ENCODE measurements at places on chromosomes 13 and 19.

DNA sequence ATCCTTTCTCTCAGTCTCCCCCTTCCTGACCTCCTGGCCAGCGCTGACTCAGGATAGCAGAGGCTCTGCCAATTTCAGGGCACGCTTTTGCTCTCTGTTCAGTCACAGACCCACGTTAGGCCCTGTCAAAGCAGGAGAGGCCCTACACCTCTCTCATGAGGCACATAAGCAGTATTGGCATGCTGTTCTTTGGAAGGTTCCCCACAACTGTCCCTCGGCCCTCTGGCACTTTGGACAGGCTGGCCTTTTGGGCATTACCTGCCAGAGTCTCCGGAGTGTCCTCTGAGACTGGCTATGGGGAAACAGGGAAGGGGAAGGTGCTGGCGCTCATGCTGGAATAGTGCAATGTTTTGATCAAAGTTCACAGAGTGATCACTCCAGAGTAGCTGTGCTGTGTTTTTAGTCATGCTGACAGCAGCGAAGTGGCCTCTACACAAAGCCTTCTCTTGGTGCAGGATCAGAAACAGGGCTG is 23.7 kb upstream of the UBE2L5 start:
- no peak for DNase-seq

GRCh38 chr19:5961969-5962945 is 15.7 kb downstream of the RANBP3 start:
- DNase-seq = no peak

DNA sequence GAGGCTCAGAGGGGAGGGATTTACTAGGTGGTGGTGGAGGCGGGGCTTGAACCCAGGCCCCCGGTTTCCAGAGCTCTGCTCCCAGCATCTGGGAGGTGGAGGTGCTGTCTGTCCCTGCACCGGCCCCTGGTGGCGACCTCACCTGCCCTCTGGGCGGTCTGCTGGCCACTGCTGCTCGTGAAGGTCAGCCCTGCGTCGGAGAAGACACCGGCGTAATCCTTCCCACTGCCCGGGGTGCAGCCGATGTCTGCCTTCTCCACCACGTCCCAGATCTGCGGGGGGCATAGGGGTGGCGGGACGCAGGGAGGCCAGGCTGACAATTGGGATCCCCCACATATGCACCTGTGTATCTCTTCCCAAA is 12.8 kb downstream of the C3 start:
- DNase-seq = no peak

GRCh38 chr19:33133438-33134031 is 1.6 kb downstream of the WDR88 start:
- DNase-seq = no peak

All from AG04450 (cell line).